ENCODE measurements at places on chromosomes 13 and 19. TPM values are rescaled to one million over a fixed set of nuclear protein-coding genes. Genes with fewer than 3 reads are reported as not detected.

Gene CYTH2
- 49.0 TPM for total RNA-seq

DNA sequence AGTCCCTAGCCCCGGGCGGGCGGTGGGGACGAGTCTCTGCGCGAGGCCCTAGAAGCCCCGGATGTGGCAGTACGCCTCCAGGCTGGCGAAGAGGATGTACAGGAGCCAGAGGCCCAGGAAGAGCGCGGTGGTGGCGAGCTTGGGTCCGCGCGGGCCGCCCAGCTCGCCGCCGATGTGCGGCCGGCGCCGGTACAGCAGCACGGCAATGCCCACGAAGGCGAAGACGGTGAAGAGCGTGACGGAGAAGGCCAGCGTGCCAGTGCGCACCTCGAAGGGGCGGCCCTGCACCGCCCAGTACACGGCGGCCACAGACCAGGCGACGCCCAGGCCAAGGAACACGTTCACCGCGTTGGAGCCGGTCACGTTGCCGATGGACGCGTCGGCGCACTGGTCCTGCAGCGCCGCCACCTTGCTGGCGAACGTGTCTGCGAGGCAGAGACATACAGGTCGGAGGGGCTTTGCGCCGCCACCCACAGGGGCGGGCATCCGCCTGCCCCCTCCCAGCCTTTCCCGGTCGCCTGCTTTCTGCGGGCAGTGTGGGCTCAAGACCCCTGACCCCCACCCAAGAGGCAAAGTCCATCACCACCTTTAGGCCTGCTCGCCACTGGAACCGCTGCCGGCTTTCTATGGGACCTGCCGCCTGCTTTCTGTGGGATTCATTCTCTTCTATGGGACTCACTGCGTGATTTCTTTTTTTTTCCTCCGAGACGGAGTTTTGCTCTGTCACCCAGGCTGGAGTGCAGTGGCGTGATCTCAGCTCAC lies 10.9 kb upstream of the MEIS3 start:
- no peak for DNase-seq
- no peaks in the 10 kb centered on the region for H3K36me3 ChIP-seq
- H3K4me1 ChIP-seq = peaks cover 19% of the 10 kb centered on the region
- no peak overlapping the region for H3K4me3 ChIP-seq

- no peaks in the 10 kb centered on the region for H3K36me3 ChIP-seq
- H3K4me1 ChIP-seq = no peaks in the 10 kb centered on the region
- H3K4me3 ChIP-seq = no peak overlapping the region
- H3K27ac ChIP-seq = no peak overlapping the region
Measured at GRCh38 chr19:55071129-55071502, 4.6 kb upstream of the EPS8L1 start.

- H3K36me3 ChIP-seq = peaks cover 99% of the 10 kb centered on the region
- H3K27me3 ChIP-seq = no peaks in the 10 kb centered on the region
- H3K4me1 ChIP-seq = no peaks in the 10 kb centered on the region
- H3K27ac ChIP-seq = no peak overlapping the region
- DNase-seq = no peak
- no peak overlapping the region for H3K4me3 ChIP-seq
Measured at GRCh38 chr19:4951656-4952055, 17.3 kb upstream of the KDM4B start.

DNA sequence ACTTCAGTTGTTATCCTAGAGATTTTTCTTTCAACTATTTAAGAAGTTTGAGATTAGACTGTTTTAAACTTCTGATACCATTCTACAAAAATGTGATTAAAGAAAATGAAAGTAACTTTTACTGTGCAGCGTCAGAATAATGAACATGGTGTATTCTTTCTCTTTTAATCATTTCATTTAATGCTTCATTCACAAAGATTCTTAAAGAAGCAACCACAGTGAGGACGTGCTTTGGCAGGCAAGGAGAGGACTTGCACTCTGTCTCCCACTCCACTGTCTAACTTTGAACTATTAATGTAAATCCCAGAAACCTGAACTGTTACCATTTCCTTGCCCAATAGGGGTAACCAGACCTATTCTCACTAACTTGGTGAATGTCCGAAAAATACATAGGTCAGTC lies 137.0 kb downstream of the KCNRG start:
- peaks cover 9% of the 10 kb centered on the region for H3K4me1 ChIP-seq
- H3K36me3 ChIP-seq = no peaks in the 10 kb centered on the region
- H3K27me3 ChIP-seq = no peaks in the 10 kb centered on the region
- DNase-seq = peak; percentile 15

All from SJSA1 (cell line).